Naive B cell (primary cell): ENCODE measurements at places on chromosomes 5 and 9. TPM values are rescaled to one million over a fixed set of nuclear protein-coding genes. Genes with fewer than 3 reads are reported as not detected.

GRCh38 chr9:91162784-91163443 is 198.8 kb downstream of the AUH start:
- H3K27me3 ChIP-seq: no peaks in the 10 kb centered on the region
- peak overlapping the region; percentile 87 for H3K4me3 ChIP-seq
- peak overlapping the region; percentile 13 for H3K27ac ChIP-seq
- H3K4me1 ChIP-seq: peaks cover 34% of the 10 kb centered on the region

DNA sequence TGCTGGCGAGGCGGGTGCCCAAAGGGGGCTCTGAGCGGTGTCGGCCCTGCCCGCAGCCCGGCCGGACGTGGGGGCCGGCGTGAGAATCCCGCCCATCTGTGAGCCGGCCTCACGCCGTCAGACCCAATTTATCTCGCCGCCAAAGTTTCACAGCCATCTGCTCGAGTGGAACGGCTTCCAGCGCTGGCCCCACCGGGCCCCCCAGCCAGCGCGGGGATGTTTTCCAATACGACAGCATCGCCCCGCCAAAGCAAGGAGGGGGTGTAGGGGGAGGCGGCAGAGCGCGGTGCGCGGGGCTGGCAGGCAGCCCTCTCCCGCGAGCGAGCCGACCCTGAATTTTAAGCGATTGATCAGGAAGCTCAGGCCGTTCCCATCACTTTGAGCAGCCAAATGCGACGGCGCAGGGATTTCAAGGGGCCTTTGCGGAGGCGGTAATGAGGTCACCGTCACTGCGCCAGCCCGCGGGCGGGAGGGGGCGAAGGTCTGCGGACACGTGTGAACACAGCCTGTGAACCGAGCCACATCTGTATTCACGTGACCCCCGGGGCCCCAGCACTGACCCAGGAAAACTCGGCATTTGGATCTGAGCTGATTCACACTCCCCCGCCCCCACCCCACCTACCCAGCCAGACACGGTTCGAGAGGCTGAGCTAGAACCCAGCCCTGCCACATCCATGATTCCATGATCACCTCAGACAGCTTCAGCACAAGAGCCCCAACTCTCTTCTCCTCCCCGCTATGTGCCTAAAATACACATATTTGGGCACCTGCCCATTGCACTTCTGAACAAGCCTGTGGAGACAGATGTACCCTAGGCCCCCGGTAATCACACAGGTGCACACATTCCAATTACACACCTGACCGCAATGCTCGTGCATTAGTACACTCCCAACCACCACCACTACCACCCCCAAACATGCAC is 47.8 kb upstream of the PSD2 start:
- peaks cover 80% of the 10 kb centered on the region for H3K4me1 ChIP-seq
- DNase-seq: peak; percentile 70
- H3K27me3 ChIP-seq: no peaks in the 10 kb centered on the region
- no peaks in the 10 kb centered on the region for H3K36me3 ChIP-seq
- peak overlapping the region; percentile 96 for H3K27ac ChIP-seq

- H3K27ac ChIP-seq: no peak overlapping the region
- H3K27me3 ChIP-seq: no peaks in the 10 kb centered on the region
- no peak for DNase-seq
- H3K4me3 ChIP-seq: no peak overlapping the region
- peaks cover 26% of the 10 kb centered on the region for H3K4me1 ChIP-seq
Observed at GRCh38 chr9:110252509-110253139, 3.7 kb downstream of the TXN start.

DNA sequence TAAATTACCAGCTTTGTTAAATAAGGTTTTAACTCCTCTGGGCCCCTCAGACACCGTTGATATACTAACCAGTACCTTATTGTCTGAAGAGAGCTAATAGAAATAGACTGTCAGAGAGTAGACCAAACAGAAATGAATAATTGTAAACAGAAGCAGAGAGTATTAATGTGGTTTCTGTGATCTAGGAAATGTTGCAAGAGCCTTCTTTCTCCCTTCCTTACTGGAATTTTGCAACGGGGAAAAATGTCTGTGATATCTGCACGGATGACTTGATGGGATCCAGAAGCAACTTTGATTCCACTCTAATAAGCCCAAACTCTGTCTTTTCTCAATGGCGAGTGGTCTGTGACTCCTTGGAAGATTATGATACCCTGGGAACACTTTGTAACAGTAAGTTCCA is 5.1 kb downstream of the TYRP1 start:
- no peak for DNase-seq
- no peaks in the 10 kb centered on the region for H3K4me1 ChIP-seq
- H3K36me3 ChIP-seq: no peaks in the 10 kb centered on the region
- no peak overlapping the region for H3K4me3 ChIP-seq
- no peak overlapping the region for H3K27ac ChIP-seq

DNA sequence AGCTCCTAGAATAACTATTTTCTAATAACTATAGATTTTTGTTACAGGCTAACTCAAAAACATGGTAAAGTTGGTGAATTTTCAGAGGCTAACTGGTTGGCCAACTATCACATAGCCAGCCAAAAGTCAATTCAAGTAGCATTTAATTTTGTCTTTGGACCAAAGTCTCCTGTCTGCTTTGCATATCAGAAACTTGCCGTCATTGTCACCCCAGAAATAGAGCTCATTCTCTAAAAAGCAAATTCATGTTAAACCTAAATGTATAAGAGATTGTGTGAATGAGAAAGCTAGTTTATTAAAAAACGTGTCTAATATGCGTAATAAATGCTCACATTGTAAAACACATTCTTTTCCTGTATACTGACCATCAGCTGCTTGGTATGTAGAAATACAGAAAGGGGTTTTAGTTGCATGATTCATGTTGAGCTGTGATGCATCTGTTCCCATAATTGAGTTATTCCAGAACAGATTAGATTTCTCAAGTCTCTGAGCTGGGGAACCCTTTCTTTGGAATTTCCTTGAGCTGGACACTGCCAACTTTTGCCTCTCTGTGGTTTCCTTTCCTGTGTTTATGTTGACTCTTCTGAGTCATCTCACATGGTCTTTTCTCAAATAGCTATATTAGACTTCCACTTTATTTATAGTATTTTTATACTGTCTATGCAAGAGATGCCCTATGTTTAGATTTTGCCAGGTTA is 7.3 kb downstream of the SRFBP1 start:
- peaks cover 31% of the 10 kb centered on the region for H3K4me1 ChIP-seq
- no peak overlapping the region for H3K4me3 ChIP-seq
- H3K36me3 ChIP-seq: peaks cover 10% of the 10 kb centered on the region
- H3K27ac ChIP-seq: peak overlapping the region; percentile 1

GRCh38 chr9:84330246-84330645 is 10.3 kb downstream of the SLC28A3 start:
- no peaks in the 10 kb centered on the region for H3K4me1 ChIP-seq
- no peaks in the 10 kb centered on the region for H3K36me3 ChIP-seq
- H3K27ac ChIP-seq: no peak overlapping the region
- no peak overlapping the region for H3K4me3 ChIP-seq
- peaks cover 7% of the 10 kb centered on the region for H3K27me3 ChIP-seq
- no peak for DNase-seq

DNA sequence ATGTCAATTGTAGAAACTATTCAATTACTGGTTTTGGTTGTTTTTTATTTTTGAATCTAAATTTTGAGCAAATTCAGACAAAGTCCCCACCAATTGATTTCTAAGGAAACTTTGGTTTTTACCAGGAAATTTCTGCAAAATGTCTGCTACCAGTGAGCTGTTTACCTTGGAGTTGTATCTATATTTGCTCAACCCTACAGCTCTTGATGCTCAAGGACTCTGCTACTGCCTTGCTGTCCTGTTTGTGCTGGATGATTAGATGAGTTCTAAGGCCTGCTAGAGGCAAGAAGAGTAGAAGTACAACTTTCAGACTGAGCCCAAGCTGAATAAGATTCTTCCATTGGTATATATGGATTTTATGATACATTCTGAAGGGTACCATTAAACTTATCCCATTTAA is 42.6 kb upstream of the KIF2A start:
- no peak overlapping the region for H3K4me3 ChIP-seq
- H3K4me1 ChIP-seq: no peaks in the 10 kb centered on the region
- H3K27me3 ChIP-seq: no peaks in the 10 kb centered on the region
- H3K27ac ChIP-seq: no peak overlapping the region
- H3K36me3 ChIP-seq: no peaks in the 10 kb centered on the region

- H3K4me1 ChIP-seq: no peaks in the 10 kb centered on the region
- peak overlapping the region; percentile 79 for H3K27ac ChIP-seq
- H3K4me3 ChIP-seq: no peak overlapping the region
Observed at GRCh38 chr9:31500422-31500821, 884.0 kb upstream of the ACO1 start.

GRCh38 chr5:50302815-50303490 is 138.1 kb downstream of the EMB start:
- no peak overlapping the region for H3K27ac ChIP-seq
- H3K4me3 ChIP-seq: no peak overlapping the region
- H3K36me3 ChIP-seq: peaks cover 5% of the 10 kb centered on the region
- H3K4me1 ChIP-seq: peaks cover 9% of the 10 kb centered on the region
- H3K27me3 ChIP-seq: no peaks in the 10 kb centered on the region

DNA sequence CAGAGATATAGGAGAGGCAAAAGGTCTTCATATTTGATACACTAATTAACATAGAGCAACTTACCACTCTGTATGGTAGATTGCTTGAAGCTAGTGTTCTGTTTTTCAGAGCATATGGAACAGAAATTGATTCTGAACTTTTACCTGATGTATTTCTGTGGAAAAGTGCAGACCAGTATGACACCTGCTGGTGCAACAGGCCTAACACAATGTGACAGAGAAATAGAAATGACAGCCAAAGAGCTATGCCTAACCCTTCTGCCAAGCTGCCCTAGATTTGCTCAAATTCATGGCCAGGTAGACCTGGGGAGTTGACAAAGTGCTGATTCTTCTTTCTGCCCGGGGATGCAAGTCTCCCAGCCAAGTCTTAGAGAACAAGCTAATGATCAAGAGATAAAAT is 65.4 kb upstream of the RNF180 start:
- H3K27me3 ChIP-seq: no peaks in the 10 kb centered on the region
- no peaks in the 10 kb centered on the region for H3K4me1 ChIP-seq
- no peaks in the 10 kb centered on the region for H3K36me3 ChIP-seq
- no peak for DNase-seq

Gene LRSAM1
- 7.8 TPM for polyA plus RNA-seq

DNA sequence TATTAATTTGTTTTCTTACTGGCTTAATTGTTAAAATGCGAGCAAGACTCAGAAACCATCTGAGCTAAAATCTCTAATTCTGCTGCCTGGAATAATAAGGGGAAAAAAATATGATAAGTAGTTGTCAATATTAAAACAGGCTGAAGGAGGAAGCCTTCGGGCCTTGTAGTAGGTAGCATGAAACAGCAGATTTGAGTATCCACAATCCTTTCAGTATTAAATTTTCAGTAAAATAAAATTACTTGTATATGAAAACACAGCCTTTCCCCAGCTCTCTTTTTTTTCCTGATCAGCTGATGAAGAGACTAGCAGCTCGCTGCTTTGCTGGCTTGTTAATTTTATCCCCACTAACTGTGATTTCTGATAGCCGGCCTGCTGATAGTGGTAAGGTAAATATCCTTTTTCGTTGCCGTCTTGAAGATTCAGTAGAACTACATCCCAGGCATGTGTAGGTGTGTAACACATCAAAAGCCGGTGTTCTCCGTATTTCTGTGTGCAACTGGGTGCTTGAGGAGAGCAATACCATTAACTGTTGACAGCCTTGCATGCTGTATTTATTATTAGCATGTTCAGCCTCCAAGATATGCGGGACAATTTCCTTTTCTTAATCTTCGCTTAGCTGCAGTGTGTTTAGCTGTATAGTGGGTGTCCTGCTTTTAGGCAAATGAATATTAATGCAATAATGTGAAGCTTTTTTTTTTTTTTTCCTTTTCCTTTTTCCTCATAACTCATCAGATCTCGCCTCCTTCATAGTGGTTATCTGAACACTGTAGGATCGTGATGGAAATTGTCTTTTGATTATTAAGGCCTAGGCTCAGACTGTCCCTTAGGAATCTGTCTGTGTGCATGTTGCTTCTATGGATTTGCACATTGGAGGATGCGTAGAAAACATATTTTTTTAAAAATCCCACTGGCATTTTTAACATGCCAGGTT is 144.6 kb downstream of the SMARCA2 start:
- no peaks in the 10 kb centered on the region for H3K27me3 ChIP-seq
- no peak overlapping the region for H3K27ac ChIP-seq
- H3K4me1 ChIP-seq: peaks cover 50% of the 10 kb centered on the region
- H3K36me3 ChIP-seq: peaks cover 7% of the 10 kb centered on the region

Gene PCDHA11
- polyA plus RNA-seq: not detected

DNA sequence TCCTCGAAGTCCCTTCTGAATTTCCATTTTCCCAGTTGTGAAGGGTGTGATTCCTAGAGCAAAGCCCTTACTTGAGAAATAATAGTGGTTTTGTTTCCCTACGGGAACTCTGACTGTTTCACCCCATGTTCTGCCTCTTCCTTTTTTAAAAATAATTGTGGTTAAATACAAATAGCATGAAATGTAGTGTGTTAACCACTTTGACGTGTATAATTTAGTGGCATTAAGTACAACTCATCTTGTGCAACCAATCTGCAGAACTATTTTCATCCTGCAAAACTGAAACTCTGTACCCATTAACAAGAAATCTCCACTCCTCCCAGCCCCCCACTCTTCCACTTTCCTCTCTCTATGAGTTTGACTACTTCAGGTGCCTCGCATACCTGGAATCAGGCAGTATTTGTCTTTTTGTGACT is 35.6 kb upstream of the HAND1 start:
- no peak overlapping the region for H3K4me3 ChIP-seq
- peaks cover 52% of the 10 kb centered on the region for H3K27me3 ChIP-seq
- H3K27ac ChIP-seq: no peak overlapping the region
- H3K4me1 ChIP-seq: no peaks in the 10 kb centered on the region

DNA sequence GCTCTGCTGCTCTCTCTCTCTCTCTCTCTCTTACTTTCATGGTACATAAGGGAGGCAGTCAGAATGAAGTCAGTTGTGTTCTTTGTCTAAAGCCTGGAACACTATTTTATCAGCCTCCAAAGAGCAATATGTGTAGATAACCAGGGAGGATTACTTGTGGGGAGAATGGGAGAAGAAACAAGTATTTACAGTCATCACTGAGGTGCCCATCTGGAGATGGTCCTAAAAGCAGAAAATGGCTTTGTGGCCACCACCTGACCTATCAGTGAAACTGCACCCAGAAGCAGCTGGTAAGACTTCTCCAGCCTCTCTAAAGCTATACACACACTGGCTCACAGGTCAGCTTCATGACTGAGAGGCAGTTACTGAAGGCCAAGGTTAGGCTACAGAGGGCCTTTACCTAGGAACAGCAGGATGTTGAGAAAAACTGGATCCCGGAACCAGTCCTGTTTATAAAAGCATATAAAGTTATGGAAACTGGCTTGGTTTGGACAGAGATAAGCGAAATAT is 75.1 kb downstream of the MRPS27 start:
- no peaks in the 10 kb centered on the region for H3K27me3 ChIP-seq
- no peaks in the 10 kb centered on the region for H3K36me3 ChIP-seq
- H3K27ac ChIP-seq: no peak overlapping the region
- DNase-seq: no peak

Gene PCDHGB5
- 0.20 TPM for polyA plus RNA-seq

- H3K4me3 ChIP-seq: no peak overlapping the region
- H3K4me1 ChIP-seq: no peaks in the 10 kb centered on the region
- H3K27ac ChIP-seq: no peak overlapping the region
Observed at GRCh38 chr5:105931881-105932421, 1738.8 kb downstream of the EFNA5 start.
